ENCODE measurements at places on chromosomes 5 and 9.

GRCh38 chr9:12993466-12993865, 218.6 kb downstream of the LURAP1L start:
- DNase-seq = no peak

DNA sequence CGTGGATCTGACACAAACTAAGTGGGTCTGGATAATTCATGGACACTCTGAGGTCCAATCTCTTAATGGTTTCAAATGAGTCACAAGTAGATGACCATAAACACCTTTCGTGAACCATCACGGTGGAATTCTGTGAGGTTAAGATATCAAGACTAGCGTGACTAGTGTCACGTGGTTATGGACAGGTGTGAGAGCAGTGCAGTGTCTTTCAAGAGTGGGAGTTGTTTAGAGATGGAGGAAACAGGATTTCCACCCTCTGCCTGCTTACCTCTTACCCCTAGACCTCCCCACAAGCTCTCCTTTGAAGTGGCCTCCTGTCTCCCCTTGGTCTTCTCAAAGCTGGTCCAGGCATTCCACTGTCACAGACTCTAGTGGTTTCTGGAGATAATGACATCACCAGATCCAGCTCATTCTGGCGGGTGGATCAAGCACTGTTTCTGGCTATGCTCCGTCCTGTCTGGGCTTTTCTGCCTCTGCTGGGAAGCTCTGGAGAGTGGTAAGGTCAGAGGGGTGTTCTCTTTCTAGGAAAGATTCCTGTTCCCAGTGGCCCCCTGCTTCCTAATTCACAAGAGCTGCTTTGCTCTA, 20.0 kb upstream of the ZNF782 start:
- DNase-seq = no peak

- no peak for DNase-seq
Measured at GRCh38 chr9:137077758-137078693, 709 bp downstream of the UAP1L1 start.

- no peak for DNase-seq
Measured at GRCh38 chr9:26513730-26514129, 378.9 kb downstream of the CAAP1 start.

GRCh38 chr5:21145376-21145775, 1157.4 kb upstream of the CDH18 start:
- DNase-seq = no peak

DNA sequence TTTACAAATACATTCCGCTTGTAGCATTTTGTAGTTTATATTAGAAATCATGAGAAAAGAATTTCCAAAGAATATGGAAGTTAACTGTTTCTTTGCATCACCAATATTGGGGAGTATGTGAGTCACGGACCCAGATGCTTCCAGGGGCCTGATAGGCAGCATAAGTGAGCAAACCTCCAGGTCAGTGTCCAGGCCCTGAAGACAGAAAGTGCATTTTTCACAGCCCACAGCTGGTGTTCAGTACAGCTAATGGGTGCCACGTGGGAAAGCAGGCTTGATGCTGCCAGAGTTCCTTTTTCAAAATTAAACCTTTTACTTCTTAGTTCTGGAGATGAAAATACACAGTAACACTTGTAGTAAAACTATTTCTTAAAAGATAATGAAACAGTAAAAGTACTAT, 454.4 kb upstream of the ACTBL2 start:
- no peak for DNase-seq

- no peak for DNase-seq
Measured at GRCh38 chr5:86565197-86565789, 52.4 kb upstream of the COX7C start.
